Myocyte (in vitro differentiated cells): ENCODE measurements at places on chromosomes 16 and 17.

DNA sequence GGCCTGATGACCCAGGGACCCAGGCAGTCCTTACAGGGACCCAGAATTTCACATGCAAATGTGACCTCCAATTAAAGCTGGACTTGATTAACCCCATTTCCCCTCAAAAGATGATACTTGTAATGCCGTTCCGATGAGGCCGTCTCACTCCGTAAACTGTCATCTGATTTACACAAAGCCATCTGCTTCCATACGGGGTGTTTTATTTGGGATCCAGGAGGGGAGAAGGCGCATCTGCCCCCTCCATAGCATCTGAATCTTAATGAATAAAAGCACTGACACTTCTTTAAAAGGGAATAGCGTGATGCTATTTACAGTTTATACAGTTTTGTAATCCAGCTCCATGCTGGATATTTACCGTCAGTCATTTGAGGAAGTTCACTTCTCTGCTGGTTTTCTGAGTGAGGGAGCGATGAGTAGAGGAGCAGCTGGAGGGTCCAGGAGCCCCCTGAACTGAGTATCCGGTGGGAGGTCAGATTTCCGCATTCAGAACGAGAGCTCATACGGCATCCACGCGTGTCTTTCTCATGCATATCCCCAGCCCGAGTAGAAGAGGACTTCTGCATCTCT, 452.7 kb downstream of the WWOX start:
- DNase-seq, result no peak

DNA sequence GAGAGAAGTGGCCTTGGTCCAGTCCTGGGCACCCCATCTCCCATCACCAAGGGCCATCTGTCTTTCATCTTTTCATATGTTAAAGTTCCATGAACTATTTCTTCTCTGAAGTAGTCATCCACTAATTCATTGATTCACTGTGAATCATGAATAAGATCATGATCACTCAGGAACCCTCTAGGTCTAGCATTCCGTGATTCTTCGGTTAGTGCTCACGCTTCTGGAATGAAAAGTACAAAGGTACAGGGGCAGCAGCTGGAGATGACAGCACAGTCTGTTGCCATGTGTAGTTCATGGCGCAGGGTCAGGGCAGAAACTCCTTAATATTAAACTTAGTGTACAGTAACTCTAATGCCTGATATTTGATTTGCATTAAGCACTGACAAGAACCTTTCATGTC, 127.1 kb downstream of the CDH13 start:
- no peak for DNase-seq

DNA sequence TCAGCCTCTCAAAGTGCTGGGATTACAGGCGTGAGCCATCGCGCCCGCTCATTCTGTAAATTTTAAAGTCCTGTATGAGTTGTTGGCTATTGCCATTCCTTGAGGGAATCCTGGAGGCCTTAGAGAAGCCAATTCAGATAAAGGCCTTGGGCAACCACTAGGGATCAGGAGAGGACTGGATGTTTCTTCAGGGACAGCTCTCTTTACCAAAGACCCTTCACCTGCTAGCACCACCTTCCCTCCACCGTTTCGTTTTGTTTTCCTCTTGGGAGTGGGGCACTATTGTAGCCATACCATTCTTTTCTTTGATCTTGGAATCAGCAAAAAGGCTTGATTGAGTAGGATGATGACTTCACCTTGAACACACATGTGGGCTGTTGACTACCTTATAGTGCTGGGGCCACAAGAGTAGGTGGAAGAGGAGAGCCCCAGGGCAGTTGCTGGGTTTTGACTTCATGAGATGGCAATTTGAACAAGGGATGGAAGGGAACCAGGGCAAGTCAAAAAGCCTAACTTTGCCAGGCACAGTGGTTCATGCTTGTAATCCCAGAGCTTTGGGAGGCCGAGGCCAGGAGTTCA, 7.0 kb upstream of the ANKRD40CL start:
- no peak for DNase-seq

DNA sequence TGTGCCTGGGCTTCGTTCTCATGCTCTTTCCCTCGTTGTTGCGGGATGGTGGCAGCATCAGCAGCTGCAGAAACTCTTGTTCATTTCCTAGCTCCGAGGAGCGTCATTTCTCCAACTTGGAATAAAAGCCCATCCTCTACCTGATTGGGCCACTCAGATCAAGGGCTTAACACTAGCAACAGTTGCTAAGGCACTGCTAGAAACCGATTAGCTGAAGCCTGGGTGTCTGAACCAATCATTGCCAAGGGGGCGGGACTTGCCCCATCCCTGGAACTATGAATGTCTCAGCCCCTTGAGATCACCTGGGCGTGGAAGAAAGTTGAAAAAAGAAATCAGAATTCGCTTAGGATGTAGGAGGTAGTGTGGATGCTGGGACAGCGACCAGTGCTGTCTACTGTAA, 145.3 kb downstream of the FOXL1 start:
- no peak for DNase-seq
